CD14-positive monocyte (primary cell): ENCODE measurements at places on chromosomes 1 and 21. TPM values are rescaled to one million over a fixed set of nuclear protein-coding genes. Genes with fewer than 3 reads are reported as not detected.

The CRYAA gene
- polyA plus RNA-seq, result not detected

The ZYG11A gene
- polyA plus RNA-seq, result not detected in 2 replicates

The FNDC5 gene
- not detected for polyA plus RNA-seq

The EFNA1 gene
- 0.10 and 1.2 TPM in 2 replicates for polyA plus RNA-seq

The UBL4B gene
- not detected for polyA plus RNA-seq

The HMGB4 gene
- not detected in 2 replicates for polyA plus RNA-seq

The NOS1AP gene
- not detected for polyA plus RNA-seq

The CELA2A gene
- polyA plus RNA-seq, result not detected

The UBE2U gene
- not detected for polyA plus RNA-seq

The PRDX6 gene
- polyA plus RNA-seq, result 119 TPM

The TMEM200B gene
- not detected for polyA plus RNA-seq

The ZNF648 gene
- polyA plus RNA-seq, result not detected

The CSF3R gene
- polyA plus RNA-seq, result 447 TPM

DNA sequence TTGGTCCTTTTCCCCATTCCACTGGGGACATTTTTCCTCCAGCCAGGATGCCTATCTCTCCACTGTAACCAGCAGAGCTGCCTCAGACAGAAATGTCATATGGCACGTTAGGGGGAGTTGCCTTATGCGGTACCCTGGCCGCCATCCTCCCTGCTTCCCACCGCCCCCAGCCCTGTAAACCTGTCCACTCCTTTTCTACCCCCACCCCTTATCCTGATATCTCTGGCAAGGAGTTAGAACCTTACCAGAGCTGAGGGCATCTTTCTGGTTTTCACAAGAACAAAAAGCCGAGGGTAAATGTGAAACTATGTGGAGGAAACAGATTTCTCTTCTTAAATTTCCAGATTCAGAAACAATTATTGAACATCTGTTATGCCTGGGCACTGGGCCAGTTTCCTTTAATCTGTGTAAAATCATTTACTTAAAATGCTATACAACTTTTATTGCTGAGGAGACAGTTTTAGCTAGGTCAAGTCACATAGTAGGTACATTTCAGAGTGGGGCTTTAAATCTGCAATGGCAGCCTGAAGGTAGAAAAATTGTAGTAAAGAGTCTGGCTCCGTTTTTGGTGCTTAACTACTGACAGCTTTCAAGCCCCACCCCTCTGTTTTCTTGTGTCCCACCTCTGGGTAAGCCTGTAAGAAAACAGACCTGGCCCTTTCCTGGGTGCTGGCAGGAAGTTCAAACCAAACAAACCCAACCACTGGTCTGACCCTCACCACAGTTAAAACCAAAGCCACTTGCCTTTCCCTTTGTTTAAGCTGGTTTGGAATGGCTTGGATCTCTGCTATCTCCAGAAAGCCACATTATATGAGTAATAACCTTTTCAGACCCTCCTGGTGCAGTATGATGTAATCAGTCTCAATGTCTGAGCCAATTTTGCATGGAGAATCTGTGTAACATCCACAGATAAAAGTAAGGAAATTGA is 319.0 kb downstream of the HHAT start:
- DNase-seq, result no peak

DNA sequence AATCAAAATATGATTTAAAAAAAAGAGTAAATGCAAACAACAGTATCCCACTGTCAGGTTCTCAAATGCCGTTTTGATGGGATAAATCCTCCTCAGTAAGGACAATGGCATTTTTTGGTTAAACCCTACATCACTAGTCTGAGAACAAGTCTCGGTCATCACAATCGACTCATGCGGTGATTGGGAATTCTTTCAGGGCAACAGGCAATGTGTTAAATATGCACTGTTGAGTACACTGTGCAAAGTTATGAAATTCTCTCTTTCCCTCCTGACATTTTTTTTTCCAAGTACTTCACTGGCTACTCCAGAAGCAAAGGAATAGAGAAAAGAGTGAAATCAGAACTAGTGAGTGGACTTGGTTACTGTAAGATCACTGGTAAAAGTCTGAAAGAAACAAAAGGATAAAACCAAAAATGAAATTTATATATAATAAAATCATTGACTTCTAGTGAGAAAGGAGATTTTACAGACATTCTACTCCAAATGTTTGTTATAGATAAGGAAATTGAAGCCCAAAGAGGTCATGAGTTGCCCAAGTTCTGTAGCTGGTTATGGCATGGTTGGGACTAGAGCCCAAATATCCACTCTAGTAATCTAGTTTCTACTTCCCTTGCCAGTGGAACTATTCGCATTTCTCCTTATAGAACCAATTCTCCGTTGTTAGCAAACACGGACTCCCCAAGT is 111.3 kb downstream of the TGFBR3 start:
- no peak for DNase-seq

- no peak for DNase-seq
Measured at GRCh38 chr1:22101199-22101598, 41.7 kb downstream of the WNT4 start.

- DNase-seq, result no peak
Measured at GRCh38 chr21:41630249-41630648, 122.3 kb upstream of the TMPRSS2 start.

DNA sequence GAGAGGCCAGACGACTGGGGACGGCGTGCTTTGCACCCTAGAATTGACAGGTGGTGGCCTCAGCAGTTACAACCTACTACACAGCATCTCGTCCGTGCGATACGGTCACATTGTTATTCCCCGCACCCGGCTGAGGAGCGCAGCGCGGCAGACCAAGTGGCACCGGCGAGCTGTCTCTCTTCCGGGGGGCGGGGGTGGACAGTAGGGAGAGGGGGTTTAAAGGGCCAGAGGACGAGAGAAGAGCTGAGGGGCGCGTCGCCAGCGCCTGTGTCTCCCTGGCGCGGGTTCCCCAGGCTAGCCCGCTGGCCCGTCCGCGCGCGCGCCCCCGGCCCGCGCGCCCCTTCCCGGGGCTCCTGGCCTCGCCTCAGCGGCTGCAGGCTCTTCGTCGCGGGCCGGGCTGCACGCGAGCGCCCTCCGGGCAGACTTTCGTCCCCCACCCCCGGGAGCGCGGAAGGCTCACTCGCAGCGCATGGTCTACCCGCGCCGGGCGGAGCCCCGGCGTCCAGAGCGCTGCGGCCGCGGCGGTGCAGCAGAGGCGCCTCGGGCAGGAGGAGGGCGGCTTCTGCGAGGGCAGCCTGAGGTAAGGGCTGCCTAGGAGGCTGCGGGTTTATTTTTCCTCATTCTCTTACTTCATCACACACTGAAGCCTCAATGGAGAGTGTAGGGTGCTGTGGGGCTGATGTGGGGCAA is at the start of gene PDE4B:
Gene PDE4B (plus strand): TSS at position 227 of the 690 bp plus-strand sequence.
- DNase-seq, result peak; percentile 13

DNA sequence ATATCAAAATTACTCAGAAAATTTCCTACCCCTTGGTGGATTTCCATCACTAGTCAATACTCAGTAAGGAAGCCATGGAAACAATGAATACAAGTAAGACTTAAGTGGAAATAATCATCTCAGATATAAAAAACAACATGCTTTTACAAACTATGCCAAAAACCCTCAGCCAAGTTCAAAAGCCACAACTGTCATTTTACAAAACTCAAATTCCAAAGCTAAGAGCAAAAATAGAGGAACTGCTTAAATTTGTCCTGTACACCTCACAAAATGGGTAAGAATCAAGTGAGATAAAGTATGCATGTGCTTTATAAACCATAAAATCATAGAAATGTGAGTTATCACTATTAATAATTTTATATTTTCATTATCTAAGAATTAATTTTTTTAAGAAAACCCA is 9.6 kb downstream of the TMCO1 start:
- no peak for DNase-seq

GRCh38 chr1:245645406-245645805 is 490.6 kb downstream of the KIF26B start:
- no peak for DNase-seq

- DNase-seq, result no peak
Measured at GRCh38 chr1:224172229-224172628, 10.8 kb upstream of the DEGS1 start.

DNA sequence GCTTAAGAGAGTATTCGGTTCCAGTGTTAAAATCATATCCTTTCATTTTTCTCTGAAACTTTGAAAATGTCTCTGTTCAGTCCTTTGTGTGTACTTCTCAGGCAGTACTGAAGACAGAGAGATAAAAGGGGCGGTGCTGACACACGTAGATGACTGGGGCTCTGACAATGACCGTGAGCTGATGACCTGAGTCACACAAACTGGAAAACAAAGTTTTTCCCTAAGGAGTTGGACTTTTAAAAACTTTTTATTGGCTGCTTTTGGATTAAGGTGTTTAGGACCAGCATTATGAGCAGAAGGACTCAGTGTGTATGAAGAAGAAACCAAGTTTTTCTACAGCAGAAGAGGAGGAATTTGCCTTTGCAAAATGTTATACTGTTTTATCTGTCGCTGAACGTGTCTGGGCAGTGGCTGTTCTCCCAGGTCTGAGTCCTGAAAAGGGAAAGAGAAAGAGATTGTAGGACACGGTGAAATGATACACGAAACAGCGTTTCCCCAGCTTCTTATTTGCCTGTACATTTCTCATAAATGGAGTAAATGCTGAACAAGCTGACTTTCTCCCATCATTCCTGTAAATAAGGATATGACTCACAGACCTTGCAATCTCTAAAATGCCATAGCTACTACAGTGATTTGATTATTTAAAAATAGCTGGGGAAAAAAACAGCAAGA is 51.5 kb downstream of the MAP3K7CL start:
- peak; percentile 75 for DNase-seq

DNA sequence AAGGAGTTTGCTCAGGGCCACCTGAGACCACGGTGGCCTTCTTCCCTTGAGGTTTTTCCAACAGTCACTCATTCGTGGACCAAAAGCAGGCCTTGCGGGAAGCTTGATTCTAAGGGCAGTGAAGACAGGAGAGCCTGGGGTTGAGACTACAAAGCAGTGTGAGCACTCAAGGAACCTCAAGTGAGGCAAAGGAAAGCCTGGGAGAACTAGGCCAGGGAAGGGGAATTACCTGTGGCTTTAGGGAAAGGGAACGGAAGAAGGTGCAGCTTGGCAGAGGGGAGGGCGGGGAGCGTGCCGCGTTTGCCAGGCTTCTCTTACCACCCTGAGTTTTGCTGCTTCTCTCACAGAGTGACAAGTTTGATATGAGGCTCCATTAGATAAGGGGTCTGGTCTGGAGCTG is 114.3 kb downstream of the DHRS3 start:
- DNase-seq, result no peak

DNA sequence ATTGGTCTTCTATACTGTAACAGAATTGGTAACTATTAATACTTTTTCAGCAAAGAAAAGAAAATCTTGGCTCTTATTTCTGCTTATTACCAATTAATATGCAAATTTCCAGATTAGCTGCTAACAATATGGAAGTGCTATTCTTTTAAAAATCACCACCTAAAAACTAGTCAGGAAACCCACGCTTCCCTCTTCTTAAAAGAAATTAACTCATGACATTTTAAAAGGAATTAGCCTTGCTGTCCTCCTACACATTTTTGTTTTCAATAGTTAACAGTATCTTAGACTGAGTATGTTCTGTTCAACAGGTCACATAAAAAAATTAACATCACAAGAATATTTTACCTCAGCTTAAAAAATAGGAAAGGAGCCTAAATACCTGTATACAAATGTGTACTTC is 27.3 kb downstream of the ABL2 start:
- no peak for DNase-seq

DNA sequence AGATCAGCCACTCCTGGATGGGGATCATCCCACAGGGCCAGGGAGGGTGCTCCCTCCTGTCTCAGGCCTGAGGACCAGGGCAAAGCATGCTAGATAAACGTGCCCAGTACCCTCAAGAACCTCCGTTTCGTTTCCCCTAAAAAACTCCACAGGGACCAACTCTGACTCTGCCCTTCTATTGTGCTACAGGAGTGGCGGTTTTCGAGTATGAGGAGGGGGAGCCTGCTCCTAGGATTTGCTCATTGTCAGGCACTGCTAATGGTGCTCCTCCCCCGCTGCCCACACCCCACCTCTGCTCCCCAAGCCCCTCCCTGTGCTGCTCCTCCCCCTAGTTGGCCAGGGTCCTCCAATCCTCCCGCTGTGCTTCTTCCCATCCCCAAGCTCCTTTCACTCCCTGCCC is 32.0 kb downstream of the PGBD5 start:
- DNase-seq, result no peak

GRCh38 chr1:16721871-16722641 is 18.3 kb upstream of the RNU1-4 start:
- DNase-seq, result no peak

GRCh38 chr1:11977625-11978024 is 2.6 kb upstream of the MFN2 start:
- DNase-seq, result no peak

DNA sequence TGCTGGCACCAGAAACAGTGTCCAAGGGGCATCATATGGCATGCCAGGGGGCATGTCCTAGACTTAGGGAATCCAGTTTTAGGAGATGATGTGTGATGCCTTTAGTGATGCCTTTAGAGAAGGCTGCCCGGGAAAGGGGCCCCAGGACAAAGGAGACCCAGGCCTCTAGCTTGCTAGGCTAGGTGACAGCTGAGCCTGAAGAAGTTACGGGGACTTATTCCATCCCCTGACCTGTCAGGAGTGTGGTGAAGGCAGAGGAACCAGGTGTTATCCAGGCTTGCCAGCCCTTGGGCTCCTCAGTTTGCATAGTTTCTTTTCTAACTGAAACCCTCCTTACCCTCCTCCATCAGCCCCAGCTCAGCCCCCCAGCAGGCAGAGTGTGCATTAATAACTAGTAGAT is 269.7 kb upstream of the CSF3R start:
- no peak for DNase-seq

DNA sequence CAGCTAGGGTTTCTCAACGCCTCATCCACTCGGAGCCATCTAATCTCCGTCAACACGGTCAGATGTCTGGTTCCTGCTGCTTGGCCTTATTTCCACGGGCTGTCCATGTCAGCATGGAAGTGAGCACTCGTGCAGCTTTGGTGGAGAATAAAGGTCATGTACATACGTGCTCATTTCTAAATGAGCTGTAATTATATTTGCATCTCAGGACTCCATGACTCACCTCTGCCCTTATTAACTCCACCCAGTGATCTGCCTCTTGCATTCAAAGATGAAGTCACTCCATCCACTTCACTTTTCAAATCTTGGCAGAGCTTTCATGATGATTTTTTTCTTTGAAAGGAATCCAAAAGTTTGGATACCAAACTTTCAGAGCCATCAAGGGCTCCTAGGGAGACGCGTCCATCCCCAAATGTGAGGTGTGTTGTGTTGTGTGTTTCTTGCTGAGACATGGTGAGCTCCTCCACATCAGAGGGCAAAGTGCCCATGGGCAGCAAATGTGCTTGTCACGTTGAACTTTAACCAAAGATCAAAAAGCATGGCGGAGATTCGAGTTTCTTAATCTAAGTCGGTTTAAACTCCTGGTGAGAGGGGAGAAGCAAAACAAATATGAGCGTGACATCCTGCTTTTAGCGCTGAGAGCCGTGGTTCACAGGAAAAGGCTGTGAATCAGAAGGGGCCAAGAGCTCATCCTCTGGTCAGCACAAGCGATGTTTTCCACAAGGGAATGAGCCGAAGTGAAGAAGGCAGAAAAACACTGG is 68.6 kb upstream of the ERRFI1 start:
- DNase-seq, result peak; percentile 32

- no peak for DNase-seq
Measured at GRCh38 chr1:230894032-230894431, 25.7 kb upstream of the C1orf198 start.

DNA sequence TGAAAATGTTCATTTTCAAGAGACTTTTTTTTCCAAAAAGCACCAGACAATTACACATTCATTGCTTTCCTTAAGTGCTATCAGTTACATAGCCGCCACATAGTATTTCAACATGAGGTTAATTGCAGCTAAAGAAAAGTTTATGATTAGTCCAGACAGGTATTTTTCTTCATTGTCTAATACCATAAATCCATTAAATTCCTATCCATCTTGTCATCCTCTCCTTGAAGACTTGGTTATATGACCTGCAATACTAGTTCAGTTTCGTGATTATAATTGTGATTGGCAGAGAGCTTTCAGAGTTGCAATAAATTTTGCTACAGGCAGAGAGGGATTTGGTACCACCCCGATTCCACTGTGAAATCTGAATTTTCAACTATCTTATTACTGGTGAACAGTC is 437.7 kb downstream of the GPATCH2 start:
- DNase-seq, result no peak
